ENCODE measurements at places on chromosomes 1 and 21.
A peak's percentile ranks its signal among the peaks of the same experiment; 100 is the strongest.

GRCh38 chr1:153599847-153600246 is 13.1 kb downstream of the S100A16 start:
- no peak for DNase-seq

GRCh38 chr1:106727171-106727570 is 329.3 kb upstream of the PRMT6 start:
- no peak for DNase-seq

- DNase-seq: no peak
Observed at GRCh38 chr1:6245869-6246496, 2.0 kb downstream of the HES3 start.

- no peak for DNase-seq
Observed at GRCh38 chr1:240906477-240906876, 294.5 kb upstream of the GREM2 start.

DNA sequence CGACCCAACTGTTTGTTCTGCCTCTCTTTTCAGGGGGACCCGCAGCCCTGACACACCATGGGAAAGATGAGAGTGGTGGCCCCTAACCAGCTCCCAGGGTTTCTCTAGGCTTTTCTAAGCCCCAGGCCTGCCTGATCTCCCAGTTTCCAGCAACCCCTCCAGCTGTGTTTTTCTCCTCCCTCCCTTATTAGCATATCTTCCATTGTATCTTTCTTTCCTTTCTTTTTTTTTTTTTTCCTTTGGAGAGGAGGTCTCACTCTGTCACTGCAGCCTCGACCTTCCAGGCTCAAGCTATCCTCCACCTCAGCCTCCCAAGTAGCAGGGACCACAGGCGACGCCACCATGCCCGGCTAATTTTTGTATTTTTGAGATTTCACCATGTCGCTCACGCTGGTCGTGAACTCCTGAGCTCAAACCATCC is 1.8 kb upstream of the CERS2 start:
- no peak for DNase-seq

DNA sequence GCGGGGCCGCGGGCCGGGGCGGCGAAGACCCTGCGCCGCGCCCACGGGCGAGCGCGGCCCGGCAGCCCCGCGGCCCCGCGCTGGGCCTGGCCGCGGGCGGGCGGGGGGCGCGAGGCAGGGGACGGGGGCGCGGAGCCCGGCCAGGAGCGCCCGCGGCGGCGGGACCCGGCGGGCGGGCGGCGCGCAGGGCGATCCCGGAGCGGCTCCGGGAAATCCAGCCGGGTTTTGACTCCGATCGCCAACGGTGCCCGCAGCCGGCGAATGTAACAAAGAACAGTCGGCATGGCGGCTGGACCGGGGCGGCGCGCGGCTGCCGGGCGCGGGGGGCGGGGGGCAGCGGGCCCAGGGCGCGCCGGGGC is 334 bp downstream of the PRDM15 start:
- DNase-seq: peak; percentile 44

DNA sequence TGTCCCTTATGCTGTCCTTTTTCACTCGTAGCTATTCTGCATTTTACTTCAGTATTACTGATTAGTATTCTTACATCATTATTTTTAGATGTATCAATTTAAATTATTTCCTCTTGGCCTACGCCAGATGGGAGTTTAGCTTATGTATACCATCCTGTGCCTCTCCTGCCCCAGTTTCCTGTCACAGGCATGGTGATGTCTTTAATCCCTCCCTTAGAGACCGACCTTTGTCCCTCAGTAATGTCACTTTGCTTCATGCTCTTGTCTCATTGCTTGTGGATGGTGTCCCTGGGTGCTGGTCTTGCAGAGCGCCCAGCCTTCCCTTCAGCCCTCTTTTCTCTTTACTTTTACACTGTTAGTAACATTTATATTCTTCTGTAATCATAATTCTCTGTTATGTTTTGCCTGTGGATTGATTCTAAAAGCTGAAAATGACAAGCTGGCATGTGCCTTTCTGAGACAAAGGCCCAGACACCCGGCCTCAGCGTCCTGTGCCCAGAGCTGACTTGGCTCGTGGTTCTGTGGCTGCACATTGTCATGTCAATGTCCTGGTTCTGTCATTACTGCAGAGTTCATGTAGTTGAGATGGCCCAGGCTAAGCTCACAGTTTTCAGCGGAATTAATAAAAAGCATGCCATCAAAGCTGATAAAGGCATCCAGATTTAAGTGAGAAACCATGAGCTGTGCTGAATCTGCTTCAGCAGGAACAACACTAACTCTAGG is 100.7 kb downstream of the MTR start:
- DNase-seq: no peak

GRCh38 chr1:202589190-202589930 is 120.9 kb downstream of the SYT2 start:
- DNase-seq: peak; percentile 97

DNA sequence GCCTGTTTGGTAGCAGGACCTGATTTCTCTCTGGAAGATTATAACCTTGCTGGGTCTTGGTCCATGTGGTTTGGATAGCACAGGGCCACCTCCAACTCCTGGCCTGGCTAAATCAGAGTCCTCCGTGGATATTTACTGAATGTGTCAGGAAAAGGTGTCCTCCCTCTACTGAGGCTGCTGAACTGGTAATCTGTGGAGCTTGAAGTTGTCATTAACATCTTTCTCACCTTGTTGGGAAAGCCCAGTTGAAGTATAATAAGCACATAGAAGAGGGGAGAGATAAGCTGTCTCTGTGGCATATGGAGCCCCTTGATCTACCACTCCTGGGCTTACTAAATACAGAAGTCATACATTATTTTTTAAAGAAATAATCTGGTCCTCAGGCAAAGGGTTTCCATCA is 294.3 kb upstream of the B3GALT2 start:
- no peak for DNase-seq

GRCh38 chr1:211654838-211655787 is 20.3 kb downstream of the NEK2 start:
- no peak for DNase-seq

- DNase-seq: no peak
Observed at GRCh38 chr1:165753934-165754333, 14.7 kb downstream of the TMCO1 start.

DNA sequence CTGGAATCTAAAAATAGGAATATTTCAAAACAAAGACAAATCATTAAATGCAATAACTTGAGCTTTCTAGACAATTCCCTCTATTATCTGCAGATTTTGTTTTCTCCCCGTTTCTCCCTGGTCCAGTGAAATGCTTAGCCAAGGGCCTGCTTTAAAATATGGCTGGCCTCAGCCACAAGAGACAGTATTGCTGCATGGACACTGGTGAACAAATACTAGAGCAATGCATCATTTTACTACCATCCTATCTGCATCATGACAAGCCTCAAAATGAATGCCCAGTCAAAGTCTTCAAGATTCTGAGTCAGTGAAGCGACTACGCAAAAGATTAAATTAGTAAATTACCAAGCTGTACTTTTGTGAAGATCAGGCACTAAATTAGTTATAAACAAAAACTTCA is 80.5 kb downstream of the ENAH start:
- DNase-seq: peak; percentile 14

- no peak for DNase-seq
Observed at GRCh38 chr21:31334648-31335121, 9.4 kb downstream of the TIAM1 start.

DNA sequence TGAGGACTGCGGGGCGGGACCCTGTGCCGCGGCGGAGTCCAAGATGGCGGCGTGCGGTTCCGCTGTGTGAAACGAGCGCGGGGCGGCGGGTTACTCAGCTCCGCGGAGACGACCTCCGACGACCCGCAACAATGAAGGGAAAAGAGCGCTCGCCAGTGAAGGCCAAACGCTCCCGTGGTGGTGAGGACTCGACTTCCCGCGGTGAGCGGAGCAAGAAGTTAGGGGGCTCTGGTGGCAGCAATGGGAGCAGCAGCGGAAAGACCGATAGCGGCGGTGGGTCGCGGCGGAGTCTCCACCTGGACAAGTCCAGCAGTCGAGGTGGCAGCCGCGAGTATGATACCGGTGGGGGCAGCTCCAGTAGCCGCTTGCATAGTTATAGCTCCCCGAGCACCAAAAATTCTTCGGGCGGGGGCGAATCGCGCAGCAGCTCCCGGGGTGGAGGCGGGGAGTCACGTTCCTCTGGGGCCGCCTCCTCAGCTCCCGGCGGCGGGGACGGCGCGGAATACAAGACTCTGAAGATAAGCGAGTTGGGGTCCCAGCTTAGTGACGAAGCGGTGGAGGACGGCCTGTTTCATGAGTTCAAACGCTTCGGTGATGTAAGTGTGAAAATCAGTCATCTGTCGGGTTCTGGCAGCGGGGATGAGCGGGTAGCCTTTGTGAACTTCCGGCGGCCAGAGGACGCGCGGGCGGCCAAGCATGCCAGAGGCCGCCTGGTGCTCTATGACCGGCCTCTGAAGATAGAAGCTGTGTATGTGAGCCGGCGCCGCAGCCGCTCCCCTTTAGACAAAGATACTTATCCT is 430 bp downstream of the RBM15 start:
- no peak for DNase-seq

- DNase-seq: no peak
Observed at GRCh38 chr1:161440312-161440894, 64.9 kb upstream of the FCGR2A start.

- no peak for DNase-seq
Observed at GRCh38 chr1:173405834-173406233, 71.3 kb upstream of the PRDX6 start.

DNA sequence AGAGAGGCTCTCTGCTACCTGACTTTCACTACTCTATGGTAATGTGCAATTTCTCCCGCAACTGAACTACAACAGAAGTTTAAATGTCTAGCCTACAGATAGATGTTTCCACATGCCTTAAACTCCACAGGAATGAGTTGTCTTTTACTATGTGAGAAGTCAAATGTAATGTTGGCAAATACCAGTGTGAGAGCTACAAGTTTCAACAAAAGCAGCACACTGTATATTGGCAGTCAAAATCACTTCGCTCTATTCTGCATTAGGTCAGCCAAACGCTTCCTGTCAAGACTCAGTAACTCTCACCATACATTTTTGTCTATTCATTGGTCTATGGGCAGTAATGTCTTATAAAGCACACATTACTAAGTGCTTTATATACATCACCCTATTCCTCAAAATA is 41.9 kb downstream of the LUZP1 start:
- peak; percentile 59 for DNase-seq

- DNase-seq: no peak
Observed at GRCh38 chr1:15965228-15965767, 10.6 kb downstream of the ZBTB17 start.

- no peak for DNase-seq
Observed at GRCh38 chr1:174134003-174134659, 25.2 kb upstream of the RABGAP1L start.

DNA sequence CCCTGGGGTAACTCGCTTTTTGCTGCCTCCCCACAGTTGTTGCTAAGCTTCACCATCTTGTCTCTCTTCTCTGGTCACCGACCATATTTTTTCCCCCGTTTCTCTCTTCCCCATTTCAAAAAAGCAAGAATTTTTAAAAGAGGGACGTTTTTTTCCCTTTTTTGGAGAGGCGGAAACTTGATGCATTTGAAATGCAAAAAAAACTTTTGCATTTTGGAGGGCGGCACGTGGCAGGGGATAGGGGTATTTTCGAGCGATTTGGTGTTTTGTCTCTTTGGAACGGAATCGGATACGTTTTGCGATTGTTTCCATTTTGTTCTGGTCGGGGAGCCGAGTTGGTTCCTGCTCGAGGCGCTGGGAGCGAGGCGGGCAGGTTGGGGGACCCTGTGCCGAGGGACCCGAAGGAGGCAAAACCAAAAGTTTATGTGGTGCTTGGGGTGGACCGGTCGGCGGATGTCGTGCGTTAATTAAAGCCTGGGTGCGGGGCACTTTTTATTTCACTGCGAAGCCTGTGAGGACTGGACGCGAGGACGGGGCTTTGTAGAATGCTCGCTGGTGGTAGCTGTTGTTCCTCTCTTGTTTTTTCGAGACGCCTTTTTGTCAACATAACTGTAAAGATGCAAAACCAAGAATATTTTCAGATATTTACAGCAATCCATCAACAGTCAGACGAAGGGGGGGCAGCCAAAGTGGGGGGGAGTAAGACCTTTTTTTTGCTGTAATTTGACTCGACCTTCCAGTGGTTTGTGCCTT is 884 bp downstream of the H3-3A start:
- DNase-seq: no peak

DNA sequence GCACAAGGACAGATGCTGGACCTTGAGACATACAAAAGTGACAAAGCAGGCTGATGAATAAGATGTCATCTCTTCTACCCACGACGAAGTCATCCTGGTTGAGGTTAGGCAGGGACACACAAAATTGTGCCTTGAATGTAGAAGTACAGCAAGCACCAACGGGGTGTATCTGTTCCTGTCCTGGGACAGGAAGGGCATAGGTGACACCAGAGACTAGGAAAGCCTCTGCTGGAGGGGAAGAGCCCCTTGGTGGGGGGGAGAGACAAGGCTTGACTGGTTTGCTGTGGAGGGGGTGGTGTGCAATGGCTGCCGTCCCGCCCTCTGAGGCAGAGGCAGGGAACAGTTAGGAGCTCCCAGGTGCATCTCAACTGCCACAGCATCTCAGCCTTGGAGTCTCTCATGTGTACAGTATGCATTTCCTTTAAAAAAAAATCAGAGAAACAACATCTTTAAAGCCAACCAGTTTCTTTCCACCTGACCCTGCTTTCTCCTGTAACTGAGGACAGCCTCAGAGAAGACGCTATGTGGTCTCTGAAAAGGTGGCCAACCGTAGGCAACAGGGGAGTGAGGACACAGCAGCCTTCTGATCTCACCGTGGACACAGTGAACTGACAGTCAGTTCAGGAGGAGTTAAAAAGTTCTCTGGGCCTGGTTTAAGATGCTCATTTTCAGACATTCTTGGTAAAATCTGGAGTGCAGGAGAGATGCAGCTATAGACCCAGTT is 17.7 kb upstream of the GFI1 start:
- DNase-seq: no peak

DNA sequence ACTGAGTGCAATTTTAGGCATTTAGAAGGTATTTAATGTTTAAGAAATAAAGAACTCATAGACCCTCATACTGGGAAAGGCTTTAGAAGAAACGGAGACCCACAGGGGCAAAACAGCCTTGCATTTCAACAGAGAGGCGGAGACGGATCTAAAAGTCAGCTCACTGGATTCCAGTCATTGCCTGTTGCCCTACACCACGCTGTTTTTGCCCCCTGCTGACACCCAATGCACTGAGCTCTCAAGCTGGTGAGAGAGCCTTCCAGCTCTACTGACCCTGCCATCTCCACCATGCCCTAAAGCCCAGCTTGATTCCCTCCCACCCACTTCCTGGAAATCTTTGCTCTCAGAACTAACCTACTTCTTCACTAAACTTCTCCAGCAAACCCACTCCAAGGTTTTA is 7.2 kb upstream of the TRAF3IP3 start:
- DNase-seq: no peak

DNA sequence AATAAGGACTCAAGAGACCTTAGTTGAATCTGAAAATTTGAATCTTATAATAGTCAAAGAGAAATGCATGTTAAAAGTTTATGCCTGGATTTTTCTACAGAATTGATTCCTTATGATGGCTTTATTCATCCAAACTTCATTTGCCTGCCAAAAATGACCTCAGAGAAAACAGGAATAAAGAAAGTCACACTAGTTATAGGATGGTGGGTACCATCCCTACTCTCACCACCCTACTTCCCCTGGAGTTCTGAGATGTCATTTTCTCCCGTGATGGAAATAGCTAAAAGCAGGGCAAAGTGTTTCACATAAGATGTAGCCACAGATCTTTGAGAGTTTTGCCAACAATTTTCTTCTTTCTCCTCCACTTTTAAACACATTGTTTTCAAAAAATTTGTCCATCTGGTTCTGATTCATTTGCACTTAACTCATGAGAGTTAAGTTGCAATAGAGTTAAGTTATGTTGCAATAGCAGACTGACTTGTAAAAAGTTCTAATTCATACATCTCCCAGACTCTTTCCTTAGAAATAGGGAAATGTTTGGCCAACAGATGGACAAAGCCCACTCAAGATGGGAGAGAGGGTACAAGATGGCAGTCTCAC is 384.6 kb downstream of the PLPP3 start:
- DNase-seq: peak; percentile 45

Measured in AG04449 (cell line).